Activated T-cell treated with anti-CD3 and anti-CD28 coated beads for 48 hours (primary cell): ENCODE measurements at places on chromosomes 11 and 22.
A peak's percentile ranks its signal among the peaks of the same experiment; 100 is the strongest.

DNA sequence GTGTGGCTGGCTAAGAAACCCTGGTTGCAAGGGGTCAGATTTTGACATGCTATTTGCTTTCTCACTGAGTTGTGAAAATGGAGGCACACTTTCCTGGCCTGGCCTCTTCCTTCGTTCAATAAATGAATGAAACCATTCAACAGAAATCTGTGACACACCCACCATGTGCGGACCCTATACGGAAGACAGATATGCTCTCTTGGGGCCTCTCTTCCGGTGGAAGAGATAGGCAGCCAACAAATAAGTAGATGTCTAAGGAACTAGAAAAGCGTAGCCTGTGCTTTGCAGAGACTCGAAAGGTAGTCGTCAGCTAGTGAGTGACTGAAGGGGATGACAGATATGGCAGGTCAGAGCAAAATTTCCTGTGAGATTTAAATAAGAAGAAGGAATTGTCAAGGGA lies 5.3 kb downstream of the KCNQ1OT1 start:
- DNase-seq: no peak

DNA sequence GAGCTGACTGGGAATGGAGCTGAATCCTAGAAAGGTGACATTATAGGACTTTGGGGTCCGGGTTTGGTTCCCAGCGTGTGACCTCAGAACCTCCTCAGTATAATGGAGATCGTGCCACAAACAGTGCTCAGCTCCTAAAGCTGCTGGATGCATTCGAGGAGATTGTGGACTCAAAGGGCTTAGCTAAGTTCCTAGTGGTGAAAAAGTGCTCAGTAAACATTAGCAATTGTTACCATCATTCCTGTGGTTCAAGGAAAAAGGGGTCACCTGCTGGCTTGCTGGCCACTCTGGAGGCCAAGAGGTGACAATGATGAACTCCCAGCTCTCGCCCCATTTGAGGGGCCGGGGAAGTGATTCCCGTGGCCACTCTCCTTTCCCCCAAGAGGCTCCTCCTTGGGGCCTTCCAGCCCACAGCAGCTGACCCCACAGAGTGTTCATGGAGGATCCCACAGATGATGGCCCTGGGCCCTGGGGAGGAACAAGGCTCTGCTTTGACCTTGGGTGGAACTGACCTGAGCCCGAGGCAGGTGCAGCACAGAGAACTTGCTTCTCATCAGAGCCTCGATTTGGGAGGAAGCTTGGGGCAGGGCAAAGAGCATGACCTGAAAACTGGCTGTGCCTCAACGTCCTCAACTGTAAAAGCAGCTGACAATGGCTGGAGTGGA lies 40.1 kb downstream of the TRIM29 start:
- no peak for DNase-seq

- no peak for DNase-seq
These were observed 677.6 kb downstream of the NTM start for GRCh38 chr11:132048040-132048439.

DNA sequence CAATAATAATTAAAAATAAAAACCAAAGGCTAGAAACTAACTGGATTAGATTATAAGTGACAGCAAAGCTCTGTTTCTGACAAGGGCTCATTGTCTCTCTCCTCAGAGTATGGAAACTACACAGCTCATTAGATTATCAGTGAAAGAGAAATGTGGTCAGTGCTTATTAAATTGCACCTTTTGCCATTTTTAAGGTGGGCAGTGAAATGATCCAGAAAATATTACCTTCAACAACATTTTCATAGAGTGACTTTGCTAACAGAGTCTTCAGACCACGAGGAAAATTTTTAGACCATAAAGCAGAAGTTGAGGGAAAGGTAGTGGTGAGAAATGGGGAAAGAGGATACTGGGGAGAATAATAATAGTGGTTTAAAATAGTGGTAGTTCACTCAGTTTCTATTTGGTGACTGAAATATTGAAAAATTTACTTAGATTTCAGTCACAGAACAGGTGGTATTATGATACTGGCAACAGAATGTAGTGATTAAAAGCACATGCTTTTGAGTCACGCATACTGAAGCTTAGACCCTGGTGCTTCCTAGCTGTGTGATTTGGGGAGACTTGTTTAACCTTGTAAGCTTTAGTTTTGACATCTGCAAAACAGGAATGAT lies 684.0 kb upstream of the CCDC90B start:
- no peak for DNase-seq

- DNase-seq: no peak
These were observed 24.2 kb upstream of the MUC5B start for GRCh38 chr11:1198561-1199240.

DNA sequence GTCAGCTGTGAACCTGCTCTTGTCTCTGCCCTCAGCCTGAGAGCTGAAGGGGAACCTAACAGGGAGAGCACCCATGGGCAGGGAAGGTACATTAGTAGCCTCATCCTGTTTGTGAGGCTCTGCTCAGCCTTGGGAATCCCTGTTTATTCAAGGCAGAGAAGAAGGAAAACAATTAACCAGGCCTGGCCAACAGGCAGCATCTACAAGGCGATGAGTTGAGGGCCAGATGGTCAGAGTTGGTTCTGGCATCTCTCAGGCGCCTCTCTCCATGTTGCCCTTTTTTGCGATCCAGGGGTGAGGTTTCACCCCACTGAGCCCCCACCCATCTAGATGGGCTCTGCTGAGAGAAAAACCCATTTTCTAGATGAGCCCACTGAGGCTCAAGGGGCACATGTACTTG lies 54.0 kb upstream of the TOP3B start:
- no peak for DNase-seq

DNA sequence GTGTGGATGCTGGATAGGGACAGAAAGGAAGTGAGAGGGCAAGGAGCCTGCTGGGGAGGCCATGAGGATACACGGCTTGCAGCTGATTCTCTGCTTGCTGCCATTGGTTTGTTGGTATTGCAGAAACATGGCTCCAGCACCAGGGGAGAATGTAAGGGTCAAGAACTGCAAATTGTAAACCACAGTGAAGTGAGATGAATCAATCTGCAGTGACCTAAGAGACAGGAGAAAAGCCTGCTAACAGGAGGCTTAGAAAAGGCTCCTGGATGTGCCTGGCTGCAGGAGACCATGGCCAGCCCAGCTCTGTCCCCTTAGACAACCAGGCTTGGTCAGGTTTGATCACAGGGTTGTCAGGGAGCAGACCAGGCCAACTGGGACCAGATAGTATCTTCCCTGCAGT lies 233.7 kb upstream of the CADM1 start:
- DNase-seq: no peak

GRCh38 chr11:29435421-29435820 lies 581.4 kb downstream of the KCNA4 start:
- no peak for DNase-seq

DNA sequence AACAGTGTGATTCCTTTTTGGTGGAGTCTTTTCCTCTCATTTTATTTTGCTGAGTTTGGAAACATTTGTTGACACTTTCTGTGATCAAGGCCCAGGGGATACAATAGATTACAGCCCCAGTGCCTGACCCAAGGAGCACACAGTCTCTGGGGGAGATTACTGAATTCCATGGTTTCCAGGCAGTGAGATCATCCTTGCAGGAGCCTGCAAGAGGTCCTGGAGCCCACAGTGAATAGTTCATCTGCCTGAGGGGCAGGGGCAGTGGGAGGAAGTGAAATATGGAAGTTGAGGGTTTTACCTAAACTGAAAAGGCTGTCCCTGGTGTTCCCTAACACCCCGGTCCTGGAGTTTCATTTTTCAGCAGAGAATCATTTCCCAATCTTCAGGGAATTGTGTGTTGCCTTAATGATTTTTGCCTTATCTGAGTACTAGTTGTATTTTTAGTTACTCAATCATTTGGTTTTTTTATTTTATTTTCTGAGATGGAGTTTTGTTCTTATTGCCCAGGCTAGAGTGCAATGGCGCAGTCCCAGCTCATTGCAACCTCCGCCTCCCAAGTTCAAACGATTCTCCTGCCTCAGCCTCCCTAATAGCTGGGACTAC lies 7.7 kb downstream of the CCS start:
- no peak for DNase-seq

DNA sequence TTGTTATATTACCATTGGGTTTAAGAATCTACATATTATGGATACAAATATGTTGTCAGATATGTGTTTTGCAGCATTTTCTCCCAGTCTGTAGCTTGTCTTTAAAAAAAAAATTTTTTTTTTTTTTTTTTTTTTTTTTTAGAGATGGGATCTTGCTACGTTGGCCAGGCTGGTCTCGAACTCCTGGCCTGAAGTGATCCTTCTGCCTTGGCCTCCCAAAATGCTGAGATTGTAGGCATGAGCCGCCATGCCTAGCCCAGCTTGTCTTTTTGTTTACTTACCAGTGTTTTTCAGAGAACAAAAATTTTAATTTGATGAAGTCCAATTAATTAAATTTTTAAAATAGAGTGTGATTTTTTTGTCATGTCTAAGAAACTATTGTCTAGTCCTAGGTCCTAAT lies 29.8 kb downstream of the INCENP start:
- DNase-seq: no peak

DNA sequence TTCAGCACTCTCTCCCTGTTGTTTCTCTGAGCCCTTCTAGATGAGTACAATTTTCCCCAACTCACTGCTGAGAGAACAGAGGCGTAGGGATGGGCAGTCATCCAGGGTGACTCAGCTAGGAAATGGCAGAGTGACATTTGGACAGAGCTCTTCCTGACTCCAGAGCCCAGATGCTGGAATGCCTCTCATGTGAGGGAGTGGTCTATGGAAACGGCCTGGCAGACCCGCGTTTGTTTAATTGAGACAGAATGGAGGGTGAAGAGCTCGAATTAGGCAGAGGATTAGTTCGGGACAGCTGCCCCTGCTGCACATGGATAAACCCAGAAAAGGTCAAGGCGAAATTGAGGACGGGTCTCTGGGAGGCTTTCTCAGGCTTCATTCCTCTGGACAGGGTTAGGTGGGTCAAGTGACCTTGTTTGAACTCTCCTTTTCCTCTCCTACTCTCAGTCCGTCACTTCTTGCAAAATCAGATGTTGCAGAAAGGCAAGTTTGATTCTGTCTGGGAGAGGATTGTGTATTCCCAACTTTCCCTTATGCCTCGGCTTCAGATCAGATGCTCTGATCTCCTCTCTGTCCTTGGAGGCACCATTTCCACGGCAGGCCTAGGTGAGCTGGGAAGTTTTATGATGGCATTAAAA lies 7.6 kb upstream of the LMO2 start:
- no peak for DNase-seq

- no peak for DNase-seq
These were observed 48.9 kb downstream of the IGSF9B start for GRCh38 chr11:133907841-133908241.

GRCh38 chr11:82631722-82632630 lies 101.7 kb downstream of the FAM181B start:
- no peak for DNase-seq

GRCh38 chr11:24872651-24873311 lies 375.9 kb downstream of the LUZP2 start:
- no peak for DNase-seq

DNA sequence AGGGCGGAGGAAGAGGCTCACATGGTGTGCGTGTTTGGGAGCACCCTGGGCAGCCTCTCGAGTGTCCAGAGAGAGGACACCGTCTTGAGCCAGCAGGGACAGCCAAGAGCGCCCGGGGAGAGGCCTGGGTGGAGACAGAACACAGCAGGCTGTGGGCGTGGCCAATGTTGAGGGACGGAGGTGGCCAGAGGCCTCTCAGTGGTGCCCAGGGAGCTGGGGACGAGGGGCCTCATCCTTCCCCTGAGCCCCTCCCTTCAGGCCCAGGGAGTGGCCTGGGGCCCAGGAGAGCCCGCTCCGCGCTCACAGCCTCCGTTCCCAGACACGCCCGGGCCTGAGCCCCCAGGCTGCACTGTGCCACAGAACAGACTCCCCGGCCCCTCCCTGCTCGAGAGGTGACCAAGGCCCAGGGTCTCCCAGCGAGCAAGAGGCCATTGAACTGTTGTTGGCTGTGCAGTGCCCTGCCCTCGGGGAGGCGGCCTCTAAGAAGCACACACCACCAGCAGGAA lies 48.4 kb downstream of the CDKN1C start:
- no peak for DNase-seq

DNA sequence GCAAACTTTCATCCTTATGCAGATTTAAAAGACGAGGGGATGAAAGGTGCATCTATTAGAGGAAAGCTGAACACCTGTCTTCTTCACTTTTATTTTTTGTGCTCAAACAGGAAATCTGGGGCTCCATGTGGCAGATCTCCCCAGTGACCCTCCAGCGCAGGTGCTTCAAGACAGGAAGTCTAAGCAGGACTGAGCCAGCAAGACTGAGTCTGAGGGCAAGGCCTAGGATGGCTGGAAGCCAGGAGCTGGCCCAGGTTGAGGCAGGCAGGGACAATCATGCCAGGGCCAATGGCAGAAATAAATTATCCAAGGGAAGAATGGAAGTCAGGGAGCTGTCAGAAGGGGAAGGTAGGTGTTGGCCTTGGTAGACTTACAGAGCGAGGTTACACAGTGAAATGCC lies 101.1 kb upstream of the SPON1 start:
- no peak for DNase-seq

- DNase-seq: no peak
These were observed 30.4 kb upstream of the IGSF9B start for GRCh38 chr11:133987171-133987570.

- DNase-seq: no peak
These were observed 63.6 kb downstream of the PAK1 start for GRCh38 chr11:77410076-77410827.

GRCh38 chr11:115333121-115333520 lies 171.1 kb downstream of the CADM1 start:
- no peak for DNase-seq

- DNase-seq: no peak
These were observed 159.6 kb upstream of the E2F8 start for GRCh38 chr11:19400296-19400695.

DNA sequence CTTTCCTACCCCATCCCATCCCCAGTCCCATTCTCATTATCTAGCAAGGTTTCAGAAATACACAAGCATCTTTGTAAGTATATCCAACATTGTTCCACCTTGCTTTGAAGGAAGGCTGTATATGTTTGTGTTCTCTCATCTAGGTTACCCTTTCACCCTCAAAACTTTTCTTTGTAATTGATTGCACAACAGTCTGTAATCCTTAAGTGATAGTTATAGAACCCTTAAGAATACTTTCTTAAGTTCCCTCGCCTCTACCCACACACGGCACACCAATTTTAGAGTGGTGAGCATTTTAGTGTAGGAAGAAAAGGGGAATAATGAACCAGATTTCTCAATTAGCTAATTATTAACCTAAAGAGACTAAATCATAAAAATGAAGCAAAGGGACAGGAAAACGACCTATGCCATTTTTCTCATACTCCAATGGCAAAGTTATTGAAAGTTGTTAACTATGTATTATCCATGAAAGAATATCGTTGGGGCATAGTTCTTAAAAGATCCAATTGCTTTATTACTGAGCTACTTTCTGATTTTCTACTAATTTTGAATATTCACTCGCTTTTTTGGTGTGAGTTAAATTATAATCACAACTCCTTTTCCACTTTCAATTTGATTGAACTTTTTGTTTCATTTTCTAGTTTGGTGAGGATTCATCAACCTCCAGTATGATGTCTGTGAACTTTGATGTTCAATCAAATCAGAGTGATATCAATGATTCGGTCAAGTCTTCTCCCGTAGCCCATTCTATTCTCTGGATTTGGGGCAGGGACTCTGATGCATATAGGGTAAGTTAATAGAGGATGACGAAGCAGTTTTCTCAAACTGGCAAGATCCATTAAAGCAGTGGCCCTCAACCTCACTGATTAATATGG lies 44.9 kb downstream of the TTC17 start:
- no peak for DNase-seq

GRCh38 chr11:65574109-65574810 lies 1.6 kb upstream of the EHBP1L1 start:
- DNase-seq: peak; percentile 94
